Sigmoid colon (tissue), 7 donors: ENCODE measurements at places on chromosomes 5 and 9. TPM values are rescaled to one million over a fixed set of nuclear protein-coding genes. Genes with fewer than 3 reads are reported as not detected.

MARCOL gene
- total RNA-seq: not detected

P4HA2 gene
- total RNA-seq: 35.2 TPM

FAXDC2 gene
- total RNA-seq: 96.1 TPM

DNA sequence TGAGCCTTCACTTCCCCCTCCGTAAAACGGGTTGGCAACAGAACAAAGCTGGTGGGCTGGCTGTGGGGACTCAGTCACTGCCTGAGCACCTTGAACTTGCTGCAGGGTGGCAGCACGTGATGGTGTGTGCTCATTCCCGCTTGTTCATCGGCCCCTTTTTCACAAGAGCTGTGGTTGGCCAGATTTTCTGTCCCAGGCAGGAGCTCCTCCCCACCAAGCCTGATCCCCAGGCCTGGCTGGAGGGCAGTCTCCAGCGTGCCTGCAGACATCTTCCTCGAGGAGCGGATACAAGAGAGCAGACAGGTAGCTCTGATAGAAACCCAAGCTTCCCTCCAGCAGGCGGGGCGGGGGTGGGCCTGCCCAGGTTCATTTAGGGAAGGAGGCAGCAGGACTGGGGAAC, 61.9 kb upstream of the ORM1 start:
- DNase-seq: no peak

GRCh38 chr9:4987961-4988421, 2.9 kb downstream of the JAK2 start:
- no peak for DNase-seq
